IMR-90 (cell line): ENCODE measurements at places on chromosomes 7 and 10. TPM values are rescaled to one million over a fixed set of nuclear protein-coding genes. Genes with fewer than 3 reads are reported as not detected.

GRCh38 chr7:7519056-7519455 is 16.6 kb downstream of the COL28A1 start:
- DNase-seq = no peak
- H3K4me1 ChIP-seq = peaks cover 2% of the 10 kb centered on the region; the same call in 1 of the 2 replicates
- H3K4me3 ChIP-seq = no peak overlapping the region
- H3K36me3 ChIP-seq = no peaks in the 10 kb centered on the region
- no peaks in the 10 kb centered on the region for H3K27me3 ChIP-seq

DNA sequence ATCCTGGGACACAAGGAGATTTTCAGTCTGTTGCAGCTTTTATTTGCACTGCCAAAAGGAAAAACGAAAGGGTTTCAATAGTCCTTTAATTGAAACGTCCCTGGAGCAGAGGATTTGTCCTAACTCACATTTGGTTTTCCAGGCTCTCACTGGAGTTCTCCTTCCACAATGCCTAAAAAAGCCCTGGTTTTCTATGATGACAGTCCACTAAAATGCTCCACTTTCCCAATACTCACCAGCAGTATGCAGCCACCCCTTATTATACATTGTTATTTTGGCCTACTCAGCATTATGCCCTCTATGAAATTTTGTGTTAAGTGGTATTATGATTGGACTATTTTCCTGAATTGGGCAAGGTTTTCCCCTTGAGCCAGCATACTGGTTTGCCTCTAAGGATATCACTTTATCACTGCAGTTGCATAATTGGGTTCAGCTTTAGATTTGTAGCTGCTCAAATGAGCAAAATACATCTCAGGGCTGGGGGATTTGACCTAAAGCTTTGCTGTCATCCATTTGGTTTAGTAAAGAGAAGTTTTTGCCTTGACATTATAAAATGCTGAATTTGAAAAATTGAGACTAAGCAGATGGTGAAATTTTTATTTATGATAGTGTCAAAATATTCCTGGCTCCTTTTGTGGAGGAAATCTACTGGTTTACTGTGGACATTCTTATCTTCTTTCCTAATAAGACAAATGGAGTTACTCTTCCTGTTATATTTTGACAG is 239.2 kb downstream of the RNLS start:
- H3K4me3 ChIP-seq = no peak overlapping the region
- no peaks in the 10 kb centered on the region for H3K36me3 ChIP-seq
- H3K4me1 ChIP-seq = no peaks in the 10 kb centered on the region
- DNase-seq = no peak
- H3K27ac ChIP-seq = no peak overlapping the region

DNA sequence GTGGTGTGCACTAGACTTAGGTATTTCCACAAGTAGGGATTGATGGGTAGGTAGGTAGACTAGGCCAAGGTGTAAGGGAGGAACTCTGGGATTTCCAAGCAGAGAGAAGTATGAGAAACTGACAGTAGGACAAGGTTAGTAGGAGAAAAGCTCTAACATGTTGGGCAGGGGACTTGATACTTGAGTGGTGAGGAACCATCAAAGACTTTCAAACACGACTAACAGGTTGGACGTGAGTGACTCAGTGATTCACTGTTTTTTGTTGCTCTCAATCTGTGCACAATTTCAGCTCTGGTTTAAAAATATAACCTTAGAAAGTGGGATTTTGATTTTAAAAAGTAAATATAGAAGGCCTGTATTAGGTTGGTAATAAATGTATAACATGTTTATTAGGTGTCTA is 44.4 kb downstream of the KLHDC10 start:
- H3K4me3 ChIP-seq = no peak overlapping the region
- DNase-seq = no peak
- H3K27me3 ChIP-seq = no peaks in the 10 kb centered on the region
- H3K4me1 ChIP-seq = no peaks in the 10 kb centered on the region
- H3K27ac ChIP-seq = no peak overlapping the region

- DNase-seq = no peak
- no peaks in the 10 kb centered on the region for H3K4me1 ChIP-seq
- no peaks in the 10 kb centered on the region for H3K36me3 ChIP-seq
- H3K27ac ChIP-seq = no peak overlapping the region
These were observed 23.2 kb downstream of the MYL10 start for GRCh38 chr7:101605611-101606497.

DNA sequence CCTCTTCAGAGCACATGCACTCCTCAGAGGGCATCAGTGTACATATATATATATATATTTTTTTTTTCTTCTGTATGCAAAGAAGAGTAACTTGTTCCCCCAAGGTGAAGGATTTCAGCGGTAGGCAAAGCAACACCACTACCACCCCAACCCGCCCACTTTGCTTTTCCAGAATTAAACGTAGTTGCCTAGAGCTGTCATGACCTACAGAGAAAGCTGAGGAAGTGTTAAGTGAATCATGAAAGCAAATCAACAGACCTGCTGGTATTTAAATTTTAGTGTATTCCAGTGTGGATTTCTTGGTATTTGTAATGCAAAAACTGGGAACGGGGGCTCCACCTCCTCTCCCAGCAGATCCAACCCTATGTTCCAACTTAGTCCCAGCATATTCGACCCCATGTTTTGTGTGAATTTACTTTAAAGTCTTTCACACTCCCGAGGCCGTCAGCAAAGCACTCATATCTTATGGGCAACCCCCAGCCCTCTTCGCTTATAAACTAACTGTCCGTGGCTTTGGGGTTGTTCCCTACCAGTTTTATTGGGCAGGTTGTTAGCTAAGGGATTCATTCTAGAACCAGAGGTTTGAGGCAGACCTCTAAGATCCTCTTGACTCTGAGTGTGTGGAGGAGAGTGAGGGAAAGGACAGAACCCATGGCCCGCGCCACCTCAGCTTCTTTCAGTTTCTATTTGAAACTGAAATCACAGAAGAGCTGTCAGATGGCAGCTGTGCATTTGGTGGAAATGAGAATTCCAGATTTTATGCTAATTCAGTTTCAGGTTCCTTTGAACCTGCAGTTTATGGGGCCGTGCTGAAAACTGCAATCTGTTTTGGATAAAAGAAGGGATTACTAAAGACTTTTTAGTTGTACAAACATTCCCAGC is 450.2 kb upstream of the GALNT17 start:
- no peak overlapping the region; the same call in 1 of the 2 replicates for H3K4me3 ChIP-seq
- no peak overlapping the region for H3K27ac ChIP-seq
- DNase-seq = no peak
- H3K36me3 ChIP-seq = no peaks in the 10 kb centered on the region

GRCh38 chr7:138137423-138138171 is 61.3 kb downstream of the AKR1D1 start:
- H3K36me3 ChIP-seq = no peaks in the 10 kb centered on the region
- no peaks in the 10 kb centered on the region for H3K27me3 ChIP-seq
- no peak for DNase-seq
- no peak overlapping the region for H3K27ac ChIP-seq
- H3K4me3 ChIP-seq = no peak overlapping the region

GRCh38 chr10:117541405-117541908 is 1.1 kb upstream of the EMX2 start:
- H3K36me3 ChIP-seq = no peaks in the 10 kb centered on the region
- peaks cover 92% of the 10 kb centered on the region for H3K27me3 ChIP-seq
- H3K4me1 ChIP-seq = peaks cover 2% of the 10 kb centered on the region; the same call in 1 of the 2 replicates
- H3K4me3 ChIP-seq = no peak overlapping the region

DNA sequence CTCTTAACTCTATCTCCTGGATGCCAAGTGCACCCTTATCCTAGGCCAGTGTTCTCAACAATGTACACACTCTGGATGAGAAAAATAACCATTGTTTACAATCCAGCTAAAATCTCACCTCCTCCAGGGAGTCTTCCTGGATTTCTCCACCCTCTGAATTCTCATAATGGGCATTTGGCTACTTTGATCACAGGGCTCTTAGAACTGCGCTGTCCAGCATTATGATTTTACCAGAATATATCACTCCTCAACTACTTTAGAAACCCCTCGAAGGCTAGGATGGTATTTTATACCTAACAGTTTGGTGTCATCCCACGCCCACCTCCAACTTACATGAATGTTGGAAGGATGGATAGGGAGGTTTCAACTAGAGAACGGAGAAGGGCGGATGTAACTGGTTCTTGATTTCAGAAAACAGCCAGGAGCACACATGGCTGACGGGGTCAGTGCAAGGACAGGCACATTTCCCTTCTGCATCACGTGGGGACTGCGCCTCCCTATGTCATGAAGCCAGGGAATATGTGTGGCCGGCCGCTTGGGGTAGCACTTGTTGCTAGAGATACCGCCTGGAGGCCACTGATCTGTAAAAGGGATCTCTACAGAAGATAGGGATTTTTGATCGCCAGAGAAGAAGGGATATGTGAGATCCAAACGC is 1.2 kb upstream of the ATP6V0E2 start:
- no peaks in the 10 kb centered on the region for H3K36me3 ChIP-seq
- peak; percentile 81 for DNase-seq
- H3K27me3 ChIP-seq = no peaks in the 10 kb centered on the region
- H3K4me1 ChIP-seq = peaks cover 3% of the 10 kb centered on the region

DNA sequence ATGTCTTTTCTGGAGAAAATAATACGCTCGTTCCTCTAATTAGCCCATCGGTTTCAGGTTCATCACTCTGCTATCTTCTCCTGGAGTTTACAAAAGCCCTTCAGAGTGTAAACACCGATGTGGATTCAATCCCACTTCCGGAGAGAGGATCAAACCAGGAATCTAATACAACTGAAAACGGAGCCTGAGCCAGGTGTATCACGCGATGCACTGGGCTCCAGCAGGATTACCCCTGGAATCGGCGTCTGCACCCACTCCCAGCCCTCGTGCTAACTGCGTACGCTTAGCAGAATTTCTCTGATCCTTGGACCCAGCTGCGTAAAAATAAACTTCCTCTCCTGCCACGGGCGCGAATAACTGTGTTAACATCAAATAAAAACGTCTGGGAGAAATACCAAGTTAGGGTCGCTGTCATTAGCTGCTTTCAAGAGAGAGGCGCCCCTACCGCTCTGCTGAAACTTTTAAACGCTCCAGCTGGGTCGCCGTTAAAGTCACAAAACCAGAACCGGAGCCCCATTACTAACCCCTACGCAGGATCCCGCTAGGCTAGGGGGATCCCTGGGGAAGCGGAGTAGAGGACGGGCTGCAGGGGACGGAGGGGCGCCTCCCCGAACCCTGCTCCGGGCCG is 502 bp downstream of the ZNF3 start:
- peak; percentile 56 for DNase-seq
- peak overlapping the region; percentile 87 for H3K27ac ChIP-seq
- no peaks in the 10 kb centered on the region for H3K27me3 ChIP-seq
- H3K36me3 ChIP-seq = peaks cover 28% of the 10 kb centered on the region
- peaks cover 8% of the 10 kb centered on the region for H3K4me1 ChIP-seq
- H3K4me3 ChIP-seq = peak overlapping the region; percentile 73

- H3K36me3 ChIP-seq = no peaks in the 10 kb centered on the region
- no peak overlapping the region for H3K27ac ChIP-seq
- H3K4me1 ChIP-seq = no peaks in the 10 kb centered on the region
- no peak for DNase-seq
- H3K27me3 ChIP-seq = no peaks in the 10 kb centered on the region
These were observed 203.1 kb upstream of the VSTM2A start for GRCh38 chr7:54339073-54339472.

GRCh38 chr10:12469345-12469744 is 120.0 kb downstream of the CAMK1D start:
- no peak overlapping the region for H3K4me3 ChIP-seq
- H3K4me1 ChIP-seq = no peaks in the 10 kb centered on the region
- H3K27me3 ChIP-seq = 0 out of 2 replicates have a peak, but pooled peaks cover 1% of the 10 kb centered on the region
- DNase-seq = no peak
- H3K27ac ChIP-seq = no peak overlapping the region
- no peaks in the 10 kb centered on the region for H3K36me3 ChIP-seq

DNA sequence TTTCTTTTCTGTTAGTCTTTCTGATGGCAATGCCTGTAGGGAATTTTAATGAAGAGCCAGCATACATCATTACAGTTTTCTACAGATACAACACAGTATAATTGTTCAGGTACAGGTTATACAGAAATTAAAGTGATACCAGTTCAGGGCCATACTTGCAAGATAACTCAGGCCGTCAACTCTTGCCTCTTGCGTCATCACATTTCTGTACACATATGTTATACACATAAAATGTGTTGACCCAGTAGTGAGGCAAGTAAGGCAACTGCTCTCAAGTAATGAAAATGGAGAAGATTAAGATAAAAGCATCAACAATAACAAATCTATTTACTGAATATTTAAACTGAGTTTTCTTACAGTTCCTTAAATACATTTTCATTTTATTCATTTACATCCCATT is 317.8 kb downstream of the HPSE2 start:
- H3K27me3 ChIP-seq = no peaks in the 10 kb centered on the region
- H3K4me3 ChIP-seq = no peak overlapping the region
- no peaks in the 10 kb centered on the region for H3K36me3 ChIP-seq
- peak; percentile 3 for DNase-seq
- peaks cover 9% of the 10 kb centered on the region for H3K4me1 ChIP-seq

DNA sequence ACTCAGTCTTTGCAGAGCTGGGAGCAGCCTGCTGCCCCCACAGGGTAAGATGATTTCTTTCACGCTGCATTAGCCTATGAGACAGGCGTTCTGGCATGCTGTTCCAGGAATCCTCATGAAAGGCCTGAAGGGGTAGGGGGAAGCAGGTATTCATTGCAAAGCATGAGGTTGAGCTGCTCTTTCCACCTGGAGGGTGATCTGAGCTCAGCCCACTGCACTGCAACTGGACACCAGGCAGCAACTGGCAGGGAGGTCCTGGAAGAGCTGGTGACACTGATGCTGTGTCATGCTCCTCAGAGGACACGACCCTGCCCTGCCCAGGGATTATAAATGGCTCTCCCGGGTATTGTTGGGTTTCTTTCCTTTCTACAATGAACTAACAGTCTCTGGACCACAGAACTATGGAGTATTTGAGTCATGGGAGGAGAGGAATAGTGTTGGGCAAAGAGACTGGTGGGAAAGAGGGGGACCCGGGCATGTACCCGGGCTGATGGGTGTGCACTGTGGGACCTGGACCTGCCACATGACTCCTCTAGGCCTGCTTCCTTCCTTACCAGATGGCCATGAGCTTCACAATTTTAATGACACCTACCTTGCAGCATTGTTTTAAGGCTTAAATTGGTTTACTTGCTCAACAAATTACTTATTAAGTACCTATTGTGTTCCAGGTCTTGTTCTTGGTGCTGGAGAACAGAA is 24.3 kb downstream of the SLC25A28 start:
- peaks cover 22% of the 10 kb centered on the region for H3K27me3 ChIP-seq
- DNase-seq = no peak
- no peak overlapping the region for H3K27ac ChIP-seq
- H3K4me3 ChIP-seq = no peak overlapping the region
- no peaks in the 10 kb centered on the region for H3K4me1 ChIP-seq
- H3K36me3 ChIP-seq = no peaks in the 10 kb centered on the region

- DNase-seq = no peak
- H3K4me1 ChIP-seq = no peaks in the 10 kb centered on the region
- H3K27ac ChIP-seq = no peak overlapping the region
- H3K36me3 ChIP-seq = no peaks in the 10 kb centered on the region
- peaks cover 5% of the 10 kb centered on the region; the same call in 1 of the 2 replicates for H3K27me3 ChIP-seq
These were observed 58.1 kb upstream of the OPN4 start for GRCh38 chr10:86596266-86596665.

Gene CCL24
- total RNA-seq = not detected in 2 replicates

Gene PRF1
- total RNA-seq = not detected in 2 replicates

Gene HOXA4
- 0.36 and 1.1 TPM in 2 replicates for total RNA-seq

Gene UBN2
- 2.3 and 3.6 TPM in 2 replicates for total RNA-seq

Gene MRC1
- not detected in 2 replicates for total RNA-seq

Gene SORCS1
- under 0.01 TPM in 1 of 2 replicates, not detected in the other for total RNA-seq

Gene NUDT13
- total RNA-seq = 0.90 and 1.1 TPM in 2 replicates

Gene SLC26A3
- total RNA-seq = not detected in 2 replicates

Gene ANKRD7
- 0.18 and 0.28 TPM in 2 replicates for total RNA-seq

Gene ACTL6B
- total RNA-seq = not detected in 2 replicates
